ENCODE measurements at places on chromosomes 5 and 9.

GRCh38 chr5:149711338-149711737 is 18.8 kb upstream of the PPARGC1B start:
- DNase-seq: no peak

GRCh38 chr5:43041669-43042175 is 1.6 kb upstream of the ANXA2R start:
- peak; percentile 84 for DNase-seq

GRCh38 chr9:97419309-97419867 is 7.5 kb downstream of the TDRD7 start:
- DNase-seq: no peak

DNA sequence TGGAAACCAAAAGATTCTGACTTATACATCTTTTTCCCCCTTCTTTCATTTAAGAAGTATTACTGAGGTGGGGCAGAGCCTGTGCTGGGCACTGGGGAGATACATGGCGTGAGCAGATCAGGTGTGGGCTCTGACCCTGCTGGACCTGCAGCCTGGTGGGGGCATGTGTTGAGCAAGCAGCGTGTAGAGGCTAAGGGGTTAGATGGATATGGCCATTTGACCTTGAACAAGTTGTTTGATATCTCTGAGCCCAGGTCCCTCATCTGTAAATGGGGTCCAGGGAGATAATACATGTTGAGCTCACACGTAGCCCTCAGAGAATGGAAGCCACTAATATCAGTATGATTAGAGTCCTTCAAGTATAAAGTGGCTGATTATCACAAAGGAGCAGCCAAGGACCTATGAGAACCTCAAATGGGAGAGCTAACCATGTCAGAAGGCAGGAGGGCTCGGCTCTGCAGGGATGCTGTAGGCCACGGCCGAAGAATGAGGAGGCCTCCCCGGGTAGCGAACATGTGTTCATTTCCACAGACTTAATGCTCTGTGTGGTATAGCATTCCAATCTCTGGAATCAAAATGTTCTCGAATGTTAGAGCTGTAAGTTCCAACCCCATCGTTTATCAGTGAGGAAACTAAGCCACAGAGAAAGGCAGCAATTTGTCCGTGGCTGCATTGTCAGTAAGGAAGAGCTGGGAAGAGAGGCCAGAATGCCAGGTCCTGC is 15.4 kb upstream of the ANGPTL2 start:
- no peak for DNase-seq

DNA sequence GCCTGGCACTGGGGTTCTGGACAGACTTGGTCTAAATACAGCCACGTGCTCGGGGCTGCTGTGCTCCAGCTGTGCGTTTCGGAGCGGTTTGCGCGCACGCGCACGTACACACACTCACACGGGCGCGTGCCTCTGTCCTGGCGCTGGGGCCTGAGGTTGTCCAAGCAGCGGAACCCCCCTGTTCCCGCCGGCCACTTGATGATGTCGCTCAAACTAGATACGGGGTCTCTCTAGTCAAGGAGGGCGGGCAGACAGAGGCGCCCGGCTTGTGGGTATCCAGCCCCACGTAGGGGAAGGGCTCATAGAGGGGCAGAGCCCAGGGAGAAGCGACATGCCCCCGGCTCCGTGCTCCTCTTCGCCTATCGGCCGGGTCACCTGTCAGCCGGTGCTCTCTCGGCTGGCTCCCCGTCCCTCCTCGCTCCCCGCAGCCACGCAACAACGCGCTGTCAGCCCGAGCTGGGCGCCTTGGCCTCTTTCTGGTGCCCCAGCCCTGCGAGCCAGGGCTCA is 8.9 kb downstream of the NR2F1-AS1 start:
- DNase-seq: no peak

DNA sequence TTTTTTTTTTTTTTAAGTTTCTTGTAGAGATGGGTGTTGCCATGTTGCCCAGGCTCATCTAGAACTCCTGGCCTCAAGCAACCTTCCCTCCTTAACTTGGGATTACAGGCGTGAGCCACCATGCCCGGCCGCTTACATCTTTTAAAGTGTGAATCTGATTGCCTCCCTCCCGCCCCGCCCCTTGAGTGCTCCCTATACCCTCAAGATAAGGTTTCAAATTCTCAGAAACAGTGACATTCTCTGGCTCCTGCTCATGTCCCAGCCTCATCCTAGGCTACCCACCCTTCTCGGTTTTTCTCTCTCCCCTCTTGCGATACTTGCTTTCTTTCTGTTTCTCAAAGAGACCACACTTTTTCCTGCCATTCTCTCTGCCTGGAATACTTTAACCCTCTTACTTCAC is 12.4 kb downstream of the MORN5 start:
- DNase-seq: no peak

DNA sequence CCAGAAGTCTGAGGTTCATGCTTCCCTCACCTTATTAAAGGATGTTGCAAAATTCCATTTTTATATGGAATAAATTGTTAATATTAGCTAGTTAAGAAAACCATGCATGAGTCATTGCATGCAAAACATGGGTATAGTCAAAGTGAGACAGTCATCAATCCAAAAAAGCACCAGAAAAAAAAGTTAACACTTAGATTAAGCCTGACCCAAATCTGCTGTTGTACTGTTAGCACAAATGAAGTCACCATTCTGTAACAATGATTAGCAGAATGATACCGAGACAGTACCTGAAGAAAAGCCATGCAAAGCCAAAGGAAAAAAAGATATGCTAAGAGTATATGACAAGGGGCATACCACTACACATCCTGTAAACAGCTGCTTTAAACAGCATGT is 49.5 kb downstream of the PKD2L2 start:
- DNase-seq: no peak

DNA sequence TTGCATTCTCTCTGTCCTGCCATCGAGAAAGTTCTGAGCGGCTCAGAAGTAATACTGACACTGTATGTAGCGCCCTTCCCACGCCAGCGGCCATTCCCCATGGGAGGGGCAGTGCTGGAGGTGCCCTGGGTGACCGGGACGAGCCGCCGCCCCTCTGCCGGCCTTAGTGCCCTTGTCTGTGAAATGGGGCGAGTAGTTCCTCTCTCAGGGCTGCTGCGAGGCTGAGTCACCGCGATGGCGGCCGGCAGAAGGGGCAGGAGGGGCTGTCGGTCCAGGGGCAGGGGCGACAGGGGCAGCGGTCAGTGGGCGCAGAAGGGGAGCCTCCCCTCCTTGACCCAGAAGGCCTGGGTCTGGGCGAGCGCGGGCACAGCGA is 148.9 kb downstream of the GAPVD1 start:
- DNase-seq: no peak

GRCh38 chr9:105396441-105396840 is 51.4 kb upstream of the FSD1L start:
- DNase-seq: no peak

- DNase-seq: peak; percentile 32
Measured at GRCh38 chr5:51961154-51961562, 577.9 kb downstream of the ISL1 start.

DNA sequence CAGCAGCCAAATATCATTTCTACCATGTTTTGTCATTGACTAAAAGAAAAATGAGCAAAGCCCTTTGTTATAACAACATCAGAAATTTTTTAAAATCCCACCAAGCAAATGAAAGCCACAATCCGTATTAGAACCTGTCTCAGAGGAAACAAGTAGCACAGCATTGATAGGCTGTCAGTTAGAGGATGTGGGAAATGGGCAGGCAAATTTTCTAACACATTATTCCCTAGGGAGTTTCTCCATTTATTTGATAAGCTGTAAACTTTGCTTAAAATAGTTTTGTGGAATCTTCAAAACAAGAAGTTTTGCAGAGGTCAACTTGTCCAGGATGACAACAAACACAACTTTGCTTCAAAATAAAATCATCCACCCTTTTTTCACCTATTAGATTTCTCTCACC is 53.6 kb upstream of the APC start:
- no peak for DNase-seq

- no peak for DNase-seq
Measured at GRCh38 chr9:114968671-114969070, 38.3 kb upstream of the TNFSF8 start.

- DNase-seq: no peak
Measured at GRCh38 chr5:173920024-173920753, 32.0 kb downstream of the CPEB4 start.

GRCh38 chr9:33082538-33083326 is 6.3 kb upstream of the SMU1 start:
- DNase-seq: no peak

Measured in NCI-H2081 (cell line).